AG04450 (cell line): ENCODE measurements at places on chromosomes 6 and 20. TPM values are rescaled to one million over a fixed set of nuclear protein-coding genes. Genes with fewer than 3 reads are reported as not detected.

GRCh38 chr6:163668061-163668426 is 253.5 kb downstream of the QKI start:
- DNase-seq, result no peak

DNA sequence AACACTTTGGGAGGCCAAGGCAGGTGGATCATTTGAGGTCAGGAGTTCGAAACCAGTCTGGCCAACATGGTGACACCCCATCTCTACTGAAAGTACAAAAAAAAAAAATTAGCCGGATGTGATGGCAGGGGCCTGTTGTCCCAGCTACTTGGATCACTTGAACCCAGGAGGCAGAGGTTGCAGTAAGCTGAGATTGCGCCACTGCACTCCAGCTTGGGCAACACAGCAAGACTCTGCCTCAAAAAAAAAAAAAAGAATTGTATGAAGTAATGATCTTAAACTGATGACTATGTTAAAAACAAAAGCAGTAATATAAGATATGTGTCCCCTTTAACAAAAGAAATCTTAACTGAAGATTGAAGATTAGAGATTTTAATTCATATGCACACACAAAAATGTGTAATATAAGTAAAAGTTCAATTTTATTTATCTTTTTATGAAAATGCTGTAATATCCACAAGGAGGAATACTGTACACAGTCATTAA is 29.0 kb upstream of the RUNX2 start:
- no peak for DNase-seq

- DNase-seq, result no peak
These were observed 2.6 kb upstream of the TFAP2C start for GRCh38 chr20:56626367-56627121.

DNA sequence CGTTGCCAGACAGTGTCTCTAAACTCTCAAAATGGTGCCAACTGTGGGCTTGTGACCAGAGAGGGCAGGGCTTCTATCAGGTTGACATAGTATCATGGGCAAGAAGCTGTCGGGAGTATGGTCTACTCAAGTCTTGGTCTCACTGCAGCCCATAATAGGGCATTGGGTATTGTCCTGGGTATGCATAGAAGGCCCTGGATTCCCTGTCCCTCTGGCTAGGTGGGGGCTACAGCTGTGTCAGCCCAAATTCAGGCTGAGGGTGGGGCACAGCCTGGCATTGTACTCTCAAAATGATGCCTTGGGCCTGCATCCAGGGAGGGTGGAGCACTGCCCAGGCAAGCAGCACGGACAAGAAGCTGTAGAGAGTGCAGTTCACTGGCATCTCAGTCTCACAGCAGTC is 408.8 kb upstream of the MAN1A1 start:
- DNase-seq, result no peak

DNA sequence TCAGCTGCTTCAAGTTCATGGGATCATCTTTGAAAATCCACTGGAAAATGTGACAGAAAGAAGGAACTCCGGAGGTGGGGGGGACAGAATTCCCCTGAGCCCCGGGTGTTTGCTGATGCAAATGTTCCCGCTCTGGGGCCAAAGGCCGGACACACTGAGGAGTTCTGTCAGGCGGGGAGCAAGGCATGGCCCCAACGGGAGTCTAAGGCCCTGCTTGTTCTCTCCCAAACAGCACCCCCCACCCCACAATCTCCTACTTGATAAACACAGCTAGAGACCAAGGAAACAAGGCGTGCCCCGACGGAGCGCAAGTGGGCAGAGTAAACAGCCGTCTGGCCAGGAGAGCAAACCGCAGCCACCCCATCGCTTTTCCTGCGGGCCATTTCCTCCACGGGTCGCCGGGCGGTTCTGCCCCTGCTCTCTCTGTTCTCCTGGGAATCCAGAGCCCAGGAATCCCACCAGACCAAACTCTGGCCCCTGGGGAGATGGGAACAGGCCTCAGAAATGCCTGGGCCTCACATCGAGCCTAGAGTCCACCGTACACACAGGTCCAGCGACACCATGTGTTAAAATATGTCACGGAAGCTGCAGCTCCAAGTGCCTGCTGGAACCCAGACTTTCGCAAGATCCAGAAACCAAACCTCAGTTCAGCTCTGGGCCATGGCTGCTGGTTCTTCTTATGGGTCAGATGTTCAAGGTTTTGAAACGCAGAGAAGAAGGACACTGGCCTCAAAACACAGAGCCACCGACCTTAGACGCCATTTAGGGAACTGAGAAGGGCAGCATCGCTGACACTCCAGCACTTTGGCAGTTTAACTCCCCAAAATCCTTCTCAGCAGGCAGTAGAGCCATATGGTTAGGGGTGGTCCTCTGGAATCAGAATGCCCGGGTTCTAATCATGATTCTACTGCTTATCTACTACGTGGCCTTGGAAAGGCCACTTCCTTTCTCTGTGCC is 104.2 kb downstream of the PREX1 start:
- DNase-seq, result no peak

TBXT gene
- not detected in 2 replicates for polyA plus RNA-seq

SLC22A16 gene
- 0.12 TPM in 1 of 2 replicates, not detected in the other for polyA plus RNA-seq
